SIG-M5 (cell line): ENCODE measurements at places on chromosomes 6 and 20.

GRCh38 chr6:292506-293192 lies 362 bp downstream of the DUSP22 start:
- no peak for DNase-seq

DNA sequence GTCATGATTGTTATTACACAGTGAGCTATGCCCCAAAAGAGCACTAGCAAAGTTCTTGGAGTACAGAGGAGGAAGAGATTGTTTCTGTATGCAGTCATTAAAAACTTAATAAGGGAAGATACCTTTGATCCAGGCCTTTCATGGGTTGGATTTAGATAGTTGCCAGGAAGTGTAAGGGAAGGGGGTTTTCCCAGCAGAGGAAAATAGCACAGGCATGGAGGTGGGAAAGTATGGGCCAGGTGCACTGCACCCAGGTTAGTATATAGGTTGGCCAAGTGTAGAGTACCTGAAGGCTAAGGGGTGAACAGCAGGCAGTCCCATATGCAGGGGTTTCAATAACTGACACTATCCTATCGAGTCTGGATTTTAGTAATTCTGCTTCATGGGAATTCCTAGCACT lies 101.4 kb downstream of the SOBP start:
- no peak for DNase-seq

DNA sequence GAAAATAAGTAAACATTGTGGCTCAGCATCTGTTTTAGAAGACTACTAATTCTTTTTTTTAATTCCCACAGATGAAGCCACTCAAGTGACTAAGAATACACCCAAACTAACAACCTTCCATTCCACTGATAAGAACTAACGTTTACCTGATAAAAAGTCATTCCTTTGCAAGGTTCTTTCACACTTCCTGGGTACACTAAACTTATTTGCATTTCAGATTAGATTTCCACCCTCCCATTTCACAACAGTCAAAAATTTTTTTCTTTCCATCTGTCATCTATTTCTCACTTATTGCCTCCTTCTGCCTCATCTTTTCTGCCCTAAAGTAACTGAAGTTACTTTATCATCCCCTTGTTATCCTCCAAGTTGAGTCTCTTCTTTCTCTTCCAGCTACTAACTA lies 20.3 kb downstream of the MBOAT1 start:
- no peak for DNase-seq

DNA sequence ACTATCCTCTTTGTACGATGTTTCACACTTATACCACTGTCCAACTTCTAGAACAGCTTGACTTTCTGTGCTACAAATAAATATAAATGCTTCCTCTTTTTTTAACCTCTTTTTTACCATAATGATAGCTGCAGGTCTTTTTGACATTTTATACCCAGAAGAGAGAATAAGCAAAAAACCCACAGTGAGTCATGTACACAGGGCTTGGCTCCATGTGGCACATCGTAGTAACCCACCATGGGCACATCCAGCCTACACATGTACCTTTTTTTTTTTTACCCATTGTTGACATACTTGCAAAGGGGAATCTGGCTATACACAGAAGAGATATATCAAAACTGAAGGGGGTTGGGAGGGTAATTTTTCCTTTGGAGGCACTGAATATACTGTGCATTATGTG lies 59.5 kb upstream of the RSPO3 start:
- no peak for DNase-seq

DNA sequence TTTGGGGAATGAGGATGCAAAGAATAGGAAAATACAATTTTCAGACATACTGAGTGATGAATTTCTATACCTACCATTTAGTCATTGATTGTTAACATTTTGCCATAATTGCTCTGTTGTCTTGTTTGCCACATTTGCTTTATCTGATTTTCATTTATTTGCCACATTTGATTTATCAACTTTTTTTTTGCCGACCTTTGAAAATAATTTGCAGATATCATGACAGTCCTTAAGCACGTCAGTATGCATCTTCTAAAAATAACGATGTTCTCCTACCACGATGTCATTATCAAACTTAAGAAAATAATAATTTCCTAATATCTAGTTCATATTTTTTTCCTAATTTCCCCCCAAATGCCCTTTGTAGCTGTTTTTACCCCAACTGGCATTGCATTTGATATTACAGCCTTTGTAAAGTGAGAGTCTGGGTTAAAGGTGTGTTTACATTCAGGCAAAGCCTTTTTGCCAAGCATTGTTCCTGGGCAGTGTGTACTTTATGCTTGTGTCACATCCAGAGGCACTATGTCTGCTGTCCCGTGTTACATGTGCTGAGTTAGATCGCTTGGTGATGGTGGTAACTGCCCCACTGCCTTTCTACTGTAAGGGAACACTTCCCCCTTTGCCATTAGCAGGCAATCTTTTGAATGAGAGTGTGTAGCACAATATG lies 26.4 kb downstream of the SEC23B start:
- DNase-seq = no peak

GRCh38 chr6:75128878-75129570 lies 76.8 kb downstream of the COL12A1 start:
- no peak for DNase-seq

- DNase-seq = no peak
Measured at GRCh38 chr6:122620428-122620827, 10.2 kb downstream of the PKIB start.

- no peak for DNase-seq
Measured at GRCh38 chr6:162814426-162814973, 86.7 kb downstream of the PACRG start.

- no peak for DNase-seq
Measured at GRCh38 chr20:39282619-39283092, 320.5 kb downstream of the DHX35 start.

GRCh38 chr6:30443657-30444450 lies 45.5 kb upstream of the HLA-E start:
- no peak for DNase-seq

GRCh38 chr20:44431502-44432234 lies 44.0 kb upstream of the TTPAL start:
- no peak for DNase-seq

- DNase-seq = no peak
Measured at GRCh38 chr6:110352563-110353262, 5.4 kb downstream of the METTL24 start.

- DNase-seq = no peak
Measured at GRCh38 chr6:6497976-6498375, 90.5 kb upstream of the LY86 start.

DNA sequence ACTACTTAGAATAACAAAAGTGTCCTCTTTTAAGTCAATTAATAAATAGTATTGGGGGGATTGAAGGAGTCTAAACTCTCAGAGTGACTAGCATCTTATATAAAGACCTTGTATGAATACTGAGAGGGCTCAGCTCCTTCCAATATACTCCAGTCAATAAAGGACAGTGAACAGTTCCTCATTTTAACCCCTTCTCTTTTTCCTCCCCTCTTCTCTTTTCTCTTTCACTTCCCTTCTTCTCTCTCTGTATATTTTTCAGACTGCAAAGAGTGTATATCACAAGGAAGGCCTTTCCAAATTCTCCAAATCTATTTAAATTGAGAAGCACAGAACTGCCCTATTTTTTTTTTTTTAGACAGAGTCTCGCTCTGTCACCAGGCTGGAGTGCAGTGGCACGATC lies 99.5 kb downstream of the CD164 start:
- peak; percentile 59 for DNase-seq

DNA sequence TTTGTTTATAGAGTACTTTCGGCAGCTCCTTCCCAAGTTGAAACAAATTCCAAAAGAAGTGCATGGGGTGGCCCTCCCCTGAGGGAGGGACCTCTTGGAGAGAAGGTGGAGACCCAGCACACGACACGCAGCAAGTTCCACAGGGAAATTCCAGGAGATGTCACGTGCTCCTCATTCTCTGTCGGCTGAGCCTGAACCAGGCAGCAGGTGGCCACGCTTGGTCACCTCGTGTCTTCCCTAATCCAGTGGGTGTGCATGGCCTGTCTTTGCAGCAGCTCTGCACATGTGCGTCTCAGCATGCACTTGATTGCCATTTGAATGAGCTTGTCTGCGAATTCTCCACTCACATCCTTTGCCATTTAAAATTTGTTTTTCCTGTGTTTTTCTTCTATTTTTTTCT lies 357.4 kb downstream of the CDH4 start:
- DNase-seq = no peak

GRCh38 chr6:27547157-27548075 lies 74.5 kb upstream of the ZNF184 start:
- no peak for DNase-seq

DNA sequence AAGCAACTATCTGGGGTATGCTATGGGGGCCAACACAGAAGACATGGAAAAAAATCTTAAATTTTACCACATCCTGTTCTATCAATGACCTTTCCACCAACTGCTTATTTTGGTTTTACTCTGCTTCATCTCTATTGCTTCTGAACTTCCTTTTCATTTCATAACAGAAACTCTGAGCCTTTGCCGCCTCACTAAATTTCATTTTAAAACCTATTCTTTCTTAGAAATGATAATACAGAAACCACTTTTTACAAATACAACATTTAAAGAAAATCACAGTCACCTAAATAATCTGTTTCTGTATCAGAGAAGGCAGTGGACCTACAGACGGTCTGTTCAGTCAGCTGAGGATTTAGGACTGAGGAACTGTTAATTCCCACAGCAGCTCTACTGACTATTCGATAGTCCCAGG lies 117.5 kb downstream of the KCNQ5 start:
- DNase-seq = peak; percentile 12

GRCh38 chr6:159149641-159150040 lies 19.6 kb upstream of the FNDC1 start:
- DNase-seq = no peak

DNA sequence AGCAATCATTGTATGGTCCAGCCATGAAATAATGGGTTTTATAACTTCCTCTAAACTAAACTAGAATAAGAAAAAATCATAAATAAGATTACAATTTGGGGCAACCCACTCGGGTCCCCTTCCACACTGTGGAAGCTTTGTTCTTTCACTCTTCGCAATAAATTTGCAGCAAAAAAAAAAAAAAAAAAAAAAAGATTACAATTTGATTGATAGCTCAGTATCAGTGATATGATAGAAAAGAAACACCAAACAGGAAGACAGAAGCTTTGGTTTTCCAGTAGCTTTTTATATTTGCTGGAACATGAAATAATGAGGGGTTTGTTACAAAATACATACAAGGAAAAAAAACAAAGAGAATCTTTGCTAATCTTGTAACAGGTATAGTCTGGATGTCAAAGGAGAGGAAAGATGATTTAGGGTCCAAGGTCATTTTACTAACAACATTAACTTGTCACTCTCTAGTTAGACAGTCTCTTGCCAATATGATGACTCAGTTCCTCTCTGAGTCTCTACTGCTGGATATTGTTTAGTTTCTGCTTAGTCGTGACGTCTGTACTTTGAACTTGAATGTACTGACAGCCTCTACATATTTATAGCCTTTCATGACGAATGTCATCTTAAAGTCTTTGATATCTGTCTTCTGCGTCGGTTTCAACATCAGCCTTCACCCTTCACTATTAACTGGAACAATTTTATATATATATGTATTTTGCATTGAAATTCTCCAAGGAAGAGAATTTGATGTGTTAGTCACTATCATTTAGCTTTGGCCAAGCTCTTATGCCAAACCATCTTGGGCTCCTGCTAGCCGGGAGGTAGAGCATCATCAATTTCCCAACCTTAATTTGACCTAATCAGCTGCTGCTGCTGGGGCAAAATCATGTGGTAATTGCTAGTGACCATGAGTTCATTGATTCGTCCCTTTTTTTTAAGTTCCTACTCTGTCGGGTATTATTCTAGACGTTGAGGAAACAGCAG lies 213.1 kb upstream of the STXBP5 start:
- no peak for DNase-seq

- DNase-seq = no peak
Measured at GRCh38 chr20:1660246-1660645, 2.7 kb upstream of the SIRPG start.

GRCh38 chr6:165875946-165876345 lies 212.9 kb upstream of the PDE10A start:
- no peak for DNase-seq

- DNase-seq = no peak
Measured at GRCh38 chr6:115570331-115570730, 490.4 kb downstream of the FRK start.

- DNase-seq = no peak
Measured at GRCh38 chr20:23643659-23644058, 5.9 kb upstream of the CST3 start.

DNA sequence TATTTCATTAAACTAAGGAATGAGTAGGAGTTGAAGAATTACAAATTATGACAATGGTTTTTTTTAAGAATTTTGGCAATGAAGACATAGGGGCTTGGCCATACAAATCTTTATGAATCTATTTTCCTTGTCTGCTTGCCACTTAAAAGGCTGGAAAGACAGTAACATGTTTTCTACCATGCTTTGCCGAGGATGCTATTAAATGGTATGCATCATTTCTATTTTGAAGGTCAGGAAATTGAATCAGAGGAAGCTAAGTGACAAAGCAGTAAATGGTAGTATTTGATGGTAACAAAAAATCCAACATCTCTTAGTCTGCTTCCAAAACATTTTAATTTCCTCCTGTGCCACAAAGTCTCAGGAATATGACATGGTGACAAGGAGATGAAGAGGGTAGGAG lies 287.2 kb downstream of the RFPL4B start:
- DNase-seq = no peak

DNA sequence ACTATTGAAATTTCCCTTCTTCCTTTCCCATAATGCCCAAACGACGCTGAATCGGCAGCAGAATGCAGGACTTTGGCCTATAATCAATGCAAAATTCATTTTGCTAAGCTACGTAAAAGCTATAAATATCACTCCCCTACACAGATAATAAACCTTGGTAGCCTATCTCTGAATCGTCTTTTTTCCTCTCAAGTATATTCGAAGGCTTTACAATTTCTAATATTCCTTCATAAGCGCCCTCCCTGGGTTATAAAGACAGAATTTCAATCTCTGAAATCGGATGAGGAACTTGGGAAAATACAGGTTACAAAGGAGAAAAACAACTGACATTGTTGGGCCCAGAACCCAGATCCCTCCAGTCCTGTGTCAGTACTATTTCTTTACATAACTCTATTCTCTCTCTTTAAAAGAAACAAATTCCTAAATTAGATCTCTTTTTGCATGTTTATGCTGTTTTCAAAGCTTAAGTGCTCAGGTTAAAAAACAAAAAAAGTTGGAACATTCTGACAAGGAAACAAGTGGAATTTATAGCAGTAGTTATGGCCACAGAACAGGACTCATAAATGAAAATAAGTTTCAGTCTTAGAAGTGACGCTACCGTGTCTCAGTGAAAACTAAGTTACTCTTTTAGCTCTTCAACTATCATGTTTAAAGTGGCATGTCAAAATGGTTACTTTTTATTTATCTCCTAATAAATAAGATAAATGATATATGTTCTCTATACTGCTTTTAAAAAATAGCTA lies 84.5 kb downstream of the SESN1 start:
- DNase-seq = no peak

DNA sequence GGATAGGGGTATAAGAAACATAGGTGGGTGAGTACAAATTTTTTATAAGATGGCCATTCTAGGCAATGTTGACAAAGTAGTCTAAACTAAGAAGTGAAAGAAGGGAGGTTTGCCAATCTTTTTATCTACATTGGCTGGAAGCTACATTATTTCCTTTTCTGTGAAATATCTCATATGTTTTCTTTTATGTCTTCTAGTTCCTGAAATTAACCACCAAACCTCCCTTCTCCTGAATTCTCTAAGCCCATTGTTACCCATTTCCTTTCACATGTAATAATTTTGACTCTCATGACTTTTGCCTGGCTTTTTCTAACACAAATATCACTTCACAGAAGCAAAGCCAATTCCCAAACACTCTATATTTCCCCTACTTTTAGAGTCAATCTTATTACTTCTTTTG lies 496.2 kb upstream of the JAG1 start:
- DNase-seq = no peak
